Uterus (tissue), 4 donors: ENCODE measurements at places on chromosomes 2 and 18.
A peak's percentile ranks its signal among the peaks of the same experiment; 100 is the strongest.

DNA sequence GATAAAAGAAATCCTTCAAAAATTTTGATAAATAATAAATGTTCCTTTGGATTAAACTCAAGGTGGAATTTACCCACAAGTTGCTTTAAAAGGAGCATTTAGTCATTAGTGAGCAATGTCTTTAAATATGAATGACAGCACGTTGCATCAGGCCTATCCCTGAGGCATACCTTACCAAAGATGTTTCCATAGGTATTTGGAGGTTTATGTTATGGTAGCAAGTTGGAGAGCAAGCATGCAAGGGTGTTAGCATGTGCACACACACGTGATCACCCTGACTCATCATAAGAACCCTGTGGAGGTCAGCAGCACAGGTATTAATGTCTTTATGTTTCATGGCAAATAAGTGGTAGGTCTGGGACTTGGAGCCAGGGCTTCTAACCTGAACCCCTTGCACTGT lies 159.9 kb downstream of the ACTR3 start:
- no peak for DNase-seq

GRCh38 chr18:79366177-79367094 lies 29.3 kb upstream of the NFATC1 start:
- no peak for DNase-seq

DNA sequence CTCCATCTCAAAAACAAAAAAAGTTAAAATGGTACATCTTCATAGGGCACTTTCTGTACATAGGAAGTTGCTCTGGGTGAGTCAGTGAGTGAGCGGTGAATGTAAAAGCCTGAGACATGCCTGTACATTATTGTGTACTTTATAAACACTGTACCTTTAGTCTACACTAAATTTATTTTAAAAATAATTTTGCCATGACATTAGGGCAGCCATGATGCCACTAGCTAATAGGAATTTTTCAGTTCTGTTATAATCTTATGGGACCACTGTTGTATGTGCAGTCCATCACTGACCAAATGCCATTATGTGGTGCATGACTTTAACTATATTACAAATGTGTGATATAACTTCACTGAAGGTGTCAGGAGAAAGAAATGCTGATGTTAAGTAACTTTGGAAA lies 11.0 kb upstream of the TXNDC2 start:
- DNase-seq, result no peak

- no peak for DNase-seq
Measured at GRCh38 chr2:8247905-8248622, 433.8 kb upstream of the ID2 start.

- no peak for DNase-seq
Measured at GRCh38 chr2:228065686-228066085, 115.8 kb downstream of the SPHKAP start.

DNA sequence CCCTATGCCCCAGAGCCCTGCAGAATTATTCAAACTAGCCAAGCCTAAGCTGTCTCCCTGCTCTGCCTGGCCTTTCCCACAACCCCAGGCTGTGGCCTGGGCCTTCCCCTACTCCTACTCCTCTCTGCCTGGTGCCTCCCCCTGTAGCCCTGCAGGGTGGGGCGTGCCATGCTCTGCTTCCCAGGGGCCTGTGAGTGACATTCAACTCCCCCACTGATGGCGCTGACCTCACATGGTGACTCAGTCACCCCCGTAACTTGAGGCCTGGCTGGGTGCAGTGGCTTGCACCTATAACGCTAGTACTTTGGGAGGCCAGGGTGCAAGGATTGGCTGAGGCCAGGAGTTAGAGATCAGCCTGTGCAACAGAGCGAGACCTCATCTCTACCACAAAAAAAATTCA lies 60.6 kb downstream of the KIF1A start:
- no peak for DNase-seq

DNA sequence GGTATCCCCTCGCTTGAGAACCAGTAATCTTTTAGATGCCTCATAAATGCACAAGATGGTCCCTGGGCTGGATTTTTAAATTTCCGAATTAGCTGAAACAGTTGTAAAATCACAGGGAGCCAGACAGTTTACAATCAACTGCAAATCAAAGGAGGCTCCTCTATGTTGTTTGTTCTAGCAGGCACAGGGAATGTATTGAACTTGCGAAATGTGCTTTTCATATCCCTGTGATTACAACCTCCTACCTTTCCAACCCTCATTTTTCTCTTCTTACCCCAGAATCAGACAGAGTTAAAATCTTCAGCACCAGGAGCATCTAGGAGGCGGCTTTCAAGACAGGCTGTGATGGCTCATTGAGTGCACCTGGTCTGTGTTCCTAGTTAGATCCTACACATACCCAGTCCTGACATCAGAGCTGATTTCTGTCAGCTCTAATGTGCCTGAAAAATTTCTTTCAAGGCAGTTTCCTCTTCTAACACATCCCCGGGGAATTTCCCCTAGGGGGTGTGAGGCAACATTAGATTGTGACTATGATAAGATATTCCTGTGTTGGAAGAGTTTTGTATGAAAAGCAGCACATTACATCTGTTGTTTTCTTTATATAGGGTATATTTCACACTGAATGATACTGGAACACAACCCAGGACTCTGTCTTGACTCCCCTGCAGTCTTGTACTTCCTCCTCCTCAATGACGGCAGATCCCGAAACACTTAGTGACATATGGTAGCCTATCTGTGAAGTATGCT lies 17.9 kb upstream of the CAVIN2 start:
- no peak for DNase-seq

GRCh38 chr2:1795261-1796231 lies 51.2 kb upstream of the PXDN start:
- DNase-seq, result no peak

DNA sequence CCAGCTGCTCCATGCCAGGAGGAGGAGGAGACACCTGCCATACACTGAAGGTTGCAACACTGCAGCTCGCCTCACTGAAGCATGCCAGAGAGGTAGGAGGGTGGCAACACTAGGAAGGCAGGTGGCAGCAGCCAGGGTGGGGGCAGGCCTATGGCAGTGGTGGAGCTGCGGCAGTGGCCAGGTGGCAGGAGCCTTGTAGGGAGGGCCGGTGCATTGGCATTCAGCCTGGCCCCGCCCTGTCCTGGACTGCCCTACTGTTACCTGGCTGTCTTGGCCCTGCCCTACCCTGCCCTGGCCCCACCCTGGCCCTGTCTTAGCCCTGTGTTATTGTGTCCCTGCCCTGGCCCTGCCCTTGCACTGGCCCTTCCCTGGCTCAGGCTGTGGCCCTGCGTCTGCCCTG lies 7.4 kb upstream of the ANKRD62 start:
- no peak for DNase-seq

DNA sequence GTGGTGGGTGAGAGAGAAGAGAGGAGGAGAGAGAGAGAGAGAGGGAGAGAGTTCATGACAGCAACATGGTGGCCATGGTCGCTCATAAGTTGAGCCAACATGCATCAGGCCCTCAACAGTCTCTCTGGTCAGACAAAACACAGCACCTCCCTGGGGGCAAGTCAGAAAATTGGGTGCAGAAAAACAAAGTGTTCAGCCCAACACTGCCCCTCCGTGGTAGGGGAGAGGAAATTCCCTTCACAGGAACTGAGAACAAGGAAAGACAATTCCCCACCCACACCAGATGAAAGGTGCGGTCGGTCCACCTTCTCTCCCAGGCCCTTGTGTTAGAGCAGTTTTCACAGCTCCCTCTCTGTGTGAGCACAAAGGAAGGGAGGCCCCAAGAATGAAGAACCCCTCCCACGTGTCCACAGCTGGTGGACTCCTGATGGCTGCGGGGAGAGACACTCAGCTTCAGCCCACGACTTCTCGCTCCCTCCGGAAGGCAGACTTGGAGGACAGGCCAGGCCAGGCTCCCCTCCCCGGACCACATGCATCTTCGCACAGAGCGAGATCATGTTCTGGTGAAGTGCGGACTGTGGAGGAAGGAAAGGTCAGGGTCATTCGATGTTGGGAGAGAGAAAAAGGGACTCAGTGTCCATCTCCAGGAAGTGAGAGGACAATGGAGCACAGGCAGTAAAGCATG lies 181.7 kb downstream of the ANAPC1 start:
- DNase-seq, result no peak

DNA sequence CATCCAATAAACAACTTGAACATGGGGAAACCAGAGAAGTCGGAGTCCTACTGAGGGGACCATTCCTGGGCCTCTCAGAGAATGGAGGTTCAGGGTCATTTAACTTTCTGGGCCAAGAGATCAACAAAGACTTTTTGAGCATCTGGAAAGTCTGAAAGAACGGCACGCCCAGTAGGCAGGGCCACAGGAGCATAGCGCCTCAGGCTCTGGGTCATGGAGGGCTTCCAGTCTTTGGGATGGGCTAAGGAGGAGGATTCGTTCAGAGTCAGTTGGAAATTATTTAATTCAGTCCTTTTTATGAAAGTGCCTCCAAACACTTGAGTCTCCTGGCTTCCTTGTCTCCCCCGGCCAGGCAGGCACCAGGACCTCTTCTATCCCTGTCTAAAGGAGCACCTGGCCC lies 101.1 kb upstream of the GLI2 start:
- no peak for DNase-seq

- no peak for DNase-seq
Measured at GRCh38 chr2:84653302-84653701, 137.0 kb downstream of the DNAH6 start.

DNA sequence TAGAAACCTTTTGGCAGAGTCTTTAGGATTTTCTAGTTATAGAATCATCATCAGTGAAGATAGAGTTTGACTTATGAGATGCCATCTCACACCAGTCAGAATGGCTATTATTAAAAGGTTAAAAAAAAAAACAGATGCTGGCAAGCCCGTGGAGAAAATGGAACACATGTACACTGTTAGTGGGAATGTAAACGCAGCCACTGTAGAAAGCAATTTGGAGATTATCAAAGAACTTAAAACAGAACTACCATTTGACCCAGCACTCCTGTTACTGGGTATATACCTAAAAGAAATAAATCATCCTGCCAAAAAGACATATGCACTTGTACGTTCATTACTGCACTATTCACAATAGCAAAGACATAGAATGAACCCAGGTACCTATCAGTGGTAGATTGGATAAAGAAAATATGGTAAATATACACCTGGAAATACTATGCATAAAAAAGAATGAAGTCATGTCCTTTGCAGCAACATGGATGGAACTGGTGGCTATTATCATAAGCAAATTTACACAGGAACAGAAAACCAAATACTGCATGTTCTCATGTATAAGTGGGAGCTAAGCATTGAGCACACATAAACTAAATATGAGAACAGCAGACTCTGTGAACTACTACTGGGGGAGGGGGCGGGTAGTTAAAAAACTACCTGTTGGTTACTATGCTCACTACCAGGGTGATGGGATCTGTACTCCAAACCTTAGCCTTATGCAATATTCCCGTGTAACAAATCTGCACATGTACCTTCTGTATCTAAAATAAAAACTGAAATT lies 279.0 kb downstream of the KIAA1328 start:
- no peak for DNase-seq

GRCh38 chr18:3279201-3280185 lies 17.6 kb downstream of the MYL12B start:
- no peak for DNase-seq

DNA sequence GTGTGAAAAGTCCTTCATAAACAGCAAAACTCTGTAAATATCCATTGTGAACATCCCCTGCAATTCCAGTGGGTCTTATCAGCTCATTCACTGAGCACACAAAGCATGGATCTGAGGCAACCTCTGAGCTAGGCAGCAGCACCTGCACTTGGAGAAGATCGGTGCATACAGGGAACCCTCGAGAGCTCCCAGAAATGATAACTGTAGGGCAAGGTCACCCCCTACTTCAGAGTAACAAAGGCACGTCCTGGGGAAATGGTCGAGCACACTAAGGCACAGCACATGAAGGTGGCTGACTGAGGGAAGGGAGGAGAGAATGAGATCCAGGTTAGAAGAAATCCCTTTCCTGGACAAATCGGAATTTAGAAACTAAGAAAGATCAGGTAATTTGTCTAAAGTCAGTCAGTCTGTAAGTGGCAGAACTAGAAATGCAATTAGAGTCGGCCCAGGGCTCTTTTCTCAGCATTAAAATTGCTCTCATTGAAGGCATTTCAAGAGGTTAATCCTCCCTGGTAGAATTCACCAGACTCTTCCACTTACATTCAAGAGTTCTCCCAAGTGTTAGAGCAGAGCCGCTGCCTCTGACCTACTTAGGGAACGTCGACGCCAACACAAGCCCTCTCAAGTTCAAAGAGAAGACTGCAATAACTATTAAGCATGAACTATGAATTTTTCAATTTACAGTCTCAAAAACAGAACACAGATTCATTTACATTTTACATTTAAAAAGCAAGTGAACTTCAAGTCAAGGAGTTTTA lies 45.9 kb downstream of the PXDN start:
- no peak for DNase-seq

GRCh38 chr2:136929531-136929930 lies 164.2 kb downstream of the THSD7B start:
- no peak for DNase-seq

GRCh38 chr2:37324786-37325624 lies at the start of gene PRKD3:
Gene PRKD3 (minus strand): TSS chr2:37324833. CDS start chr2:37316524, 8,309 bp downstream.
- peak; percentile 58 for DNase-seq

DNA sequence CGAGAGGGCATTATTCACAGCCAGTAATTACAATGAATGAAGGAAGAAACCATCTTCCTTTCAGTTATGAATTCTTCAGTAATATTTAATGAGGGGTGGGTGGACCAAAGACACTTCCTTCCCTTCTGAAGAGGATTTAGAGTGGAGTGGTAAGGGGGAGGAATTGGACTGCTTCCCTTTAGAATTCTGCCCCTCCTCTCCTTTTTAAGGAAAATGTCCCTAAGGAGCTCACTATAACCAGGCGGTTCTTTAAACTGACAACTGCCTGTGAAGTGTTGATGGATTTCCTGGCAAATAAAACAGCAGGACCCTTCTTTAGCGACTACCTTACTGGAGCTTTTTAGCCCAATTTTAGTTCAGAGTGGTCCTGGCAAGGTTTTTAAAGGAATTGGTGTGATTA lies 86.4 kb downstream of the LIMS1 start:
- DNase-seq, result no peak

DNA sequence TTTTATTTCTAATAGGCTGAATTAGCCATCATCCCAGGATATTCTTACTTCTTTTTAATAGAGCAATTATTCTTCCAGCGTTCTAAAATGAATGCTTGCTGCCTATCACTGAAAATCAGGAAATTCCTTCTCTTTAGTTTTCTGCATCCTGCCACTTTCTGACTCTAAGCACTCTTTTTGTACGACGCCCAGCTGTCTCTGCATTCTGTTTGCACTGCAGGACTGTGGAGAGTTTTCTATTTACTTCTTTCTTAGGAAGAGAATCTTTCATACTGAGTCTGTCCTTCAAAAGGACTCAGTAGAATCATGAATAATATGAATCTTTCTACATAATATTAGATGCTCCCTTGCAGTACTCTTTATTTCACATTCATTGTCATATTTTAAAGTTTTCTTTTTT lies 360.4 kb upstream of the DSEL start:
- no peak for DNase-seq

- no peak for DNase-seq
Measured at GRCh38 chr18:27666016-27666415, 480.9 kb upstream of the CHST9 start.

DNA sequence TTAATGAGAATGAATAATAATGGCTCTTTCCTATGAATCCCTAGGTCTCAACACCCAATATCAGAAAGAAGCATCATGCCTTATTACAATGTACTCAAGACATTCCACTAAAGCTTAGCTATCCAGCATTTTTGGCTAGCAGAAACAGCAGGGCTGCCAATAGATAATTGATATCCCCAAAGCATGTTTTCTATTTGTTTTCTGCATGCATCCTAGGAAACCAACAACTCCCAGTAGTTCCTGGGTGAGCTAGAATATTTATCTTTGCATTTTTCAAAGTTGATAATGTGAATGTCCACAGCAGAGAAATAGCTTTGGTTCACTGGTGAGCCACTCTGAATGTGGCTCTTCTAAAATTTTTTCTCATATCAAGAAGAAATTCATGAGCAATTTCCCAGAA lies 5.8 kb upstream of the ANTXR1 start:
- DNase-seq, result no peak
